ENCODE measurements at places on chromosomes 16 and 17.

DNA sequence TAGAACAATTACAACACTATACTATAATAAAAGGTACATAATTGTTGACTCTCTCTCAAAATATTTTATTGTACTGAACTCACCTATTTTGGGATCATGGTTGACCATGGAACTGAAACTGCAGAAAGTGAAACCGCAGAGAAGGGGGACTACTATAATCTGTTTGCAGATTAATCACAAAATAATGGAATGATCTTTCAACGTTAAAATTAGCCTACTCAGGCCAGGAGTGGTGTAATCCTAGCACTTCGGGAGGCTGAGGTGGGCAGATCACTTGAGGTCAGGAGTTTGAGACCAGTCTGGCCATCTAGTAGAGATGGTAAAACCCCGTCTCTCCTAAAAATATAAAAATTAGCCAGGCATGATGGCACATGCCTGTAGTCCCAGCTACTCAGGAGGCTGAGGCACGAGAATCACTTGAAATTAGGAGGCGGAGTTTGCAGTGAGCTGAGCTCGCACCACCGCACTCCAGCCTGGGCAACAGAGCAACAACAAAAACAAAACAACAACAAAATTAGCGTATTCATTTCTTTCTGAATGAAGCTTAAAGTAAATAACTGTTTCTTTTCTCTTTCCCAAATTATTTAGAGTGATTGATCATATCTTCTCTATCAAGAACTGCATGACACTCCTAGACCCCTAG is 45.6 kb downstream of the IKZF3 start:
- DNase-seq = no peak

GRCh38 chr16:77662246-77662645 is 60.1 kb upstream of the NUDT7 start:
- DNase-seq = no peak

GRCh38 chr17:70525961-70526360 is 356.6 kb downstream of the KCNJ2 start:
- DNase-seq = no peak

DNA sequence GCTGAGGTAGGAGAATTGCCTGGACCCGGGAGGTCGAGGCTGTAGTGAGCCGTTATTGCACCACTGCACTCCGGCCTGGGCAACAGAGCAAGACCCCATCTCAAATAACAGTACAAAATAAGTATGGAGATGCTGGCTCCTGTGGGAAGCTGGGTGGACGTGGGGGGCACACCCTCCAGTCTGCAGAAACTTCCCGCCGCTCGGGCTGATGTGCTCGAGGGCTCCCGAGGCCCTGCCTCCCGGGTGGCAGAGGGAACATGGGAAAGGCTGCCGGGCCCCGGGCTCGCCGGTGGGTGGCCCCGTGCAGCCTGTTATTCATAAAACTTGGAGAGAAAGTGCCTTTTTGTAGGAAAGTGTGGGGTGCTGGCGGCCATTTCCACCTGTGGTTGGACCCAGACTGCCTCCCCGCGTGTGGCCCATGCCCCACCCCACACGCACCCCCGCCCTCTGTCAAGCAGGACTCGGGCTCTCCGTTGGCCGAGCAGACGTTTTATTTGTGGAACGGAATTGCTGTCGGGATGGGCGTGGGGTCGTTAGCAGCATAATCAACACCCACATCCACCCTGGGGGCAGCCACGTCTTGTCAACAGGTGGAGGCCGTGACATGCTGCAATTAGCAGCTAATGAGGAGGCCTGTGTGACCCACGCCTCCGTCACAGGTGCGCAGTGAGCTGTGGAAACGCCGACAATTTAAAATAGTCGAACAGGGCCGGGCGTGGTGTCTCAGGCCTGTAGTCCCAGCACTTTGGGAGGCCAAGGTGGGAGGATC is 7.4 kb upstream of the CIAO3 start:
- no peak for DNase-seq

- DNase-seq = no peak
Observed at GRCh38 chr17:67648032-67648905, 69.5 kb upstream of the NOL11 start.

DNA sequence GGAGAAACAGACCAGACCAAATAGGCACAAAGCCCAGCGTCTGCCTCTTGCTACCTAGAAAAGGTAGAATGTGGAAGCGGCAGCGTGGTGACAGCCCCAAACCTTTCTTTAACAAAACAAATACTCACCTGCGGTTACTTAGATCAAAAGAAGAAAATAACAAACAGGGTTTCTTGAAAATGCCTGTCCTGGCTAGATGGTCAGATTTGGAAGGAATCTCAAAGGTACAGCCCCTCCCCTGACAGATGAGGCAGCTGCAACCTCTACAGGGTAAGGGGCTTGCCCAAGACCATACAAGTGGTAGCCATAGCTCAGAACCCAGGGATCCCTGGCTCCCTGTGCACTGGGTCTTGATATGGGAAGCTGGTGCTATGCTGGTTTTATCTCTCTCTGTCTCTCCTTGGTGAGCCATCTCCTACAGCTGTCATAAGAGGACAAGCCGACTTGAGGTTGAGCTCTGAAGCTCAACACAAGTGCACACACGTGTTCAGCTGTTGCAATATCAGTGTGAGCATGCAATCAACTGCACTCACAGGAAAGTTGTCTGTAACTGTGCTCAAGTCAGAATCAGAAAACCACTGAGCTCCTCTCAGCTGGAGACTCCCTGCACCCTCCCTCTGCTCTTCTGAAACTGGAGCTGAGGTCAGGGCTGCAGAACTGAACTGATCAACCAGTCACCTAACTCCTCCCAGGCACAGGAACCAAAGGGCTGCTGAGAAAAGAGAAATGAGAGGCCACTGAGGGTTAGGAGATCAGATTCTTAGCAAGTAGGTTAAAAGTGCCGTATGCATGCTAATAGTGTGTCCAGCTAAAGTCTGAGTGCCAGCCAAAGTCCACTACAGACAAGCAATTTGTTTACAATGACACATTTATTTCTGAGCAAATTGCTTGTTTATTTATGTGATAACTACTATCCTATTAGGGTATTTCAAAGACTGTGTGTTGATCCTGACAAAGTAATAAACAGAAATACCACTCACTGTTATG is 6.1 kb upstream of the RNF157 start:
- DNase-seq = peak; percentile 56

- DNase-seq = no peak
Observed at GRCh38 chr17:39834017-39834416, 30.1 kb downstream of the IKZF3 start.

DNA sequence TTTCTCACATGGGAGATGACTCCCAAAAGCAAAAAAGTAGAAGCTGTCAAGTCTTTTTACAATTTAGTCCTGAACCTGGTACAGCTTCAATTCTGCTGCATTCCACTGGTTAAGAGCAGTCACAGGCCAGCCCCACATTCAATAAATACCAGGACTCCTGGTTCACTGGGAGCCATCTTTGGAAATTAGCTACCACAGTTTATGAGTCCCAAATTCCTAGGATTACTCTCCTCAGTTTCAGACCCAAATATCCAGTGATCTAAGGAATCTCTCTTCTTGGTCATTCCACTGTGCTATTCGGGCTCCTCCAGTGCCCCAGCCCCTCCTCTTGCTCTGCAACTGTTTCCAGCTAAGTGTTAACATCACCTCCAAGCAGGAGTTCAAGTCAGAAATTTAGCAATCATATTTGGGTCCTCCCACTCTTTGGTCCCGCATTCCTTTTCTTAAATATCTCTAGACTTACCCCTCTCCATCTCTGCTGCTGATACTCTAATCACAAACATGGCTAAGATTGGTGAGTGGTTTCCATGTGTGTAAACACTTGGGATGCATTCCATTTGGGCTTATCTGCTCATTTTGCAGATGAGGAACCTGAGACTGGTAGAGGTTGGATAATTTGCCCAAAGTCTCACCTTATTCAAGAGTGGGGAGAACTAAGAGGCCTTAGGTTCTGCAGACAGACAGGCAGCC is 9.6 kb upstream of the WIPF2 start:
- DNase-seq = peak; percentile 48

- DNase-seq = no peak
Observed at GRCh38 chr17:43616421-43616820, 45.3 kb downstream of the MEOX1 start.

DNA sequence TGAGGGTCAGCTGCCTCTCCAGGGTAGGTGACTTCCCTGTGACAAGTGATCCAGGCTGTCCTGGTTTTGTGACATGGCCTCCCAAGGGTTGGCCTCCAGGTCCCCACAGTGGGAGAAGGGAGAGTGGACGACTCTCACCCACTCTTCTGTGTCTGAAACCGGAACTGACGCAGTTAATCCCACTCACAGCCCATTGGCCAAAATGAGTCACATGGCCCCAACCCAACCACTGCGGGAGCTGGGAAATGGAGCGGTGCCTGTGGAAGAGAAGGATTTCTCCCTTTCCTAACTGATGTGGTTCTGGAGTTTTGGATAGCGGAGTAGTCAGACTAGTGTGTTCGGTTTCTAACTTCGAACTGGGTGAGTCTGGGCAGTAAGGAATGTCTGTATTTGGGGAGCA is 79.4 kb downstream of the ABCC6 start:
- DNase-seq = no peak

DNA sequence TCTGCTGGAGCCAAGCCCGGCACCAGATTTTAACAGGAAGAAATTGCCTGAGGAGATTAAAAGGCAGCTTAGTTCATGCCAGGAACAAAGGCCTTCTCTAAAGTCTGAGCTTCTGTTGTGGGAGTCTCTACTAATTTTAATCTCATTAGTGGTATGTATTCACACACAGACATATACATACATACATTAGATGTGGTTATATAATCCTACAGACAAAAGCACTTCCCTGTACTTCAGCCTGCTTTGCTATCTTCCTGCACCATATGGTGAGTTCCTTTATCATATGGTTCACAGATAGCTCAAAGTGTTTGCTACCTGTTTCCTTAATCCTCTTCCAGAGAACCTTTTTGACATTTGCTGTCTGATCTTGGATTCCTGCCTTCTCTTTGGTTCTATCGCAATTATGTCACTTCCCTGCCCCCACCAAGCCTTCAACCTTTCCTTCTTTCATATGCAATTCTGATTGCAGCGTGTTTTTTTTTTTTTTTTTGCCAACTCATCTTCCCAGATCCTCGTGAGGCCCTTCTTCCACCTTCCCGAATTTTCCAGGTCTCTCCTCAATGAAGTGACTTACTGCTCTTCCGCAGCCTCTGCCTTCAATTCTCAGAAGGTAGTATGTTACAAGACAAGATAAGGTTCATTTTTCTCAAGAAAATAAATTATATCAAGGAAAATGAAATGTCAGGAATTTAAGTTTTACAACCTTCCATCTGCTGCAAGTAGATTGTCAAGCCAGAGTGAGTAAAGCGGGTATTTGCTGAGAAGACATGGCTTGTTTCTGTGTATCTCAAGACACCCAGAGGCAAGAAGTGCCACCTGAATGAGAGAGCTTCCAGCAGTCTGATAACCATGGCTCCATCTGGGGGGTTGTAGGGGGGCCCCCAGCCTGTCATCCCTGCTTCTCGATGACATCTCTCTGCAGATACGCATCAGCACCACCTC is 120.2 kb upstream of the CACNG3 start:
- no peak for DNase-seq

DNA sequence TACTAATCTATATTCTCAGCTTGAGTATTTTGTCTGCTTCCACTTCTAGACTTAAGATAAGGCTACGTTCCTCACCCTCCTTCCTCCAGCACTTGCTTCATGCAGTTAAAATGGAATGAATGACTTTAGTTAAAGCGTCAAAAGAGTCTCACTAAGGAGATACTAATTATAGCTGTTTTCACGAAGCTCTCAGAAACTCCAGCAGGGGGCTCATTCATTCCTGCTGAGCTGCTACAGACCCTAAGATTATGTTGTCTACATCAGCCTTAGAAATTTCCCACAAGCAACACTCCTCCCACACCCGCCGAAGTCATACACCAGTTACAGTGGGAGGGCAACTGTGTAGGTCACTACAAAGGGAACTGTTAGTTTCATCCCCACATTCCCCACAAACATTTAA is 57.0 kb upstream of the KIFC3 start:
- peak; percentile 63 for DNase-seq

DNA sequence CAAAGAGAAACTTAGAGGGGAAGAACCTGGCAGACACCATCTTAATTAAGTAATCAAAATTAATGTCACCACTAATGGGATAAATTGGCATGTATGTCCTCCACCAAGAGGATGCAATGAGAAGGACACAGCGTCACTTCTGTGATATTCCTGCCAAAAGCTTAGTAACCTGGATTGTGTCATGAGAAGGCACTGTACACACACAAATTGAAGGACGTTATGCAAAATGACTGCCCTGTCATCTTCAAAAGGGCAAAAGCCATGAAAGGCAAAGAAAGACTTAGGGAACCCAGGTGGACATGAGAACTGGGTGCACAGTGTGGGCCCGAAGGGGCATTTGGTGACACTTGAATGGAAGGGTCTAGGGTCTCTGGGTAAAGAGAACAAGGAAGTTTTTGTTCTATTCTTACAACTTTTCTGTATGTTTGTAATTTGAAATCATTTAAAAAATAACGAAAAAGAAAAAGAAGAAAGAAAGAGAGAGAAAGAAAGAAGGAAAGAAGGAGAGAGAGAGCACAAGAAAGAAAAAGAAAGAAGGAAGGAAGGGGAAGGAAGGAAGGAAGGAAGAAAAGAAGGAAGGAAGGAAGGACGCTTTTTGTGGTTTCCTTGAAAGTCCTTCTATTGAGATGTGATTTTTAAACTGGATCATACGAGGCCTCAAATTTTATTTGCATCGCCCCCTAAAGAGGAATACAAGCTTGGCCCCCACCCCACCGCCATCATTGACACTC is 4.0 kb upstream of the APOH start:
- no peak for DNase-seq

DNA sequence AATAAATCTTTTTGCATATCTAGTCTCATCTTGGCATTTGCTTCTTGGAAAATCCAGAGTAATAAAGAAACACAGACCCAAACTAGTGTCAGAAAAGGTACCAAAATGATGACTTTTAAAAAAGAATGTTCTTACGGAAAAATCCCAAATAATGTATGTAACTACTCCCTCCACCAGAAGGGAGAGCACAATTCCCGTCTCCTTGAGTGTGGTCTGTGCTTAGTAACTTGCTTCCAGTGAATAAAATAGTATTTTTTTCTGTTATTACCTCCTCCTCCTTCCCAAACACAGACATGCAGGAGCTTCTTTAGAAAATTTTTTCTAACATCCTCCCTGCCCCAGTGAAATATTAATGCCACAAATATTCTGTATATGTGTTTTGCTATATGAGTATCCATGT is 358.1 kb downstream of the ZFHX3 start:
- peak; percentile 30 for DNase-seq

DNA sequence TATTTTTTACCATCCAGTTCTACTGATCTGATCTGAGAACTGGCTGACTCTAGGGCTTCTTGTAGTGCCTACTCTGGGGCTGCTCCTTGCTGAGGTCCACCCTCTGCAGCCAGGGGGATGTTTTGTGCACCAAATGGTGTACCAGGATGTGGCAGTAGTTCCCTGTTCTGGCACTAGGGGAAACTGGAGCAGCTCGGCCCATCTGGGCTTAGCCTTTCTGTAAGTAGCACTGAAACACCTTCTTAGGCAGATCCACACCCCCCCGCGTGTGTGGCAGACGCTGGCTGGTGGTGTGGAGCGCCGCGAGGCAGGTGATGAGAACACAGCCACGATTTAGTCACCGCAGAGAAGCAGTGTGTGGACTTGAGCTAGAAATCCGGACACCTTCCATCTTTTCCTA is 17.0 kb downstream of the DUSP14 start:
- peak; percentile 34 for DNase-seq

GRCh38 chr16:31006086-31006385 is 4.4 kb downstream of the STX1B start:
- no peak for DNase-seq
